ENCODE measurements at places on chromosomes 3 and 15.

- no peaks in the 10 kb centered on the region for H3K27me3 ChIP-seq
- peak overlapping the region; percentile 96 for H3K4me3 ChIP-seq
- peak overlapping the region; percentile 93 for H3K27ac ChIP-seq
- peaks cover 90% of the 10 kb centered on the region for H3K4me1 ChIP-seq
- peaks cover 47% of the 10 kb centered on the region for H3K36me3 ChIP-seq
These were observed 27.3 kb downstream of the STARD5 start for GRCh38 chr15:81296673-81297072.

DNA sequence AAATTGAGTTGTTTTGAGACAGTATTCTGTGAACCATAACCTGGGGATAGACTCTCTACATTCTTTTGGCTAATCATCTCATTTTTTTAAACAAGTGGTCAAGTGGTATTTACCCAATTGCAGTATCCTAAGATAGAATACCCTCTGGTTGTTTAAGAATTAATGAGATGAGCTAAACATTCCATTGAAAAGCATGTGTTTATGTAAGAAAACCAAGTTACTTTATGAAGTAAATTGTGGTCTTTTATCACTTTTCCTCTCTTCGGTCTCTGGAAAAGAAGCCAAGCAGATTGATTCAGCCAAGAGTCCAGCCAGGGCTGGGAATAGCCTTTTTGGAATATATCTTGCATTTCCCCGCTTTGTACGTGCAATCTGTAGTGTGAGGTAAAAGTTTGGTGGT lies 185.7 kb upstream of the TOPAZ1 start:
- DNase-seq = no peak
- no peak overlapping the region for H3K27ac ChIP-seq
- no peak overlapping the region for H3K4me3 ChIP-seq
- no peaks in the 10 kb centered on the region for H3K36me3 ChIP-seq
- H3K4me1 ChIP-seq = peaks cover 9% of the 10 kb centered on the region
- peaks cover 18% of the 10 kb centered on the region for H3K27me3 ChIP-seq

GRCh38 chr3:55585856-55586255 lies 98.8 kb upstream of the WNT5A start:
- no peak for DNase-seq
- H3K27me3 ChIP-seq = no peaks in the 10 kb centered on the region
- no peaks in the 10 kb centered on the region for H3K36me3 ChIP-seq
- no peak overlapping the region for H3K27ac ChIP-seq
- no peak overlapping the region for H3K4me3 ChIP-seq

DNA sequence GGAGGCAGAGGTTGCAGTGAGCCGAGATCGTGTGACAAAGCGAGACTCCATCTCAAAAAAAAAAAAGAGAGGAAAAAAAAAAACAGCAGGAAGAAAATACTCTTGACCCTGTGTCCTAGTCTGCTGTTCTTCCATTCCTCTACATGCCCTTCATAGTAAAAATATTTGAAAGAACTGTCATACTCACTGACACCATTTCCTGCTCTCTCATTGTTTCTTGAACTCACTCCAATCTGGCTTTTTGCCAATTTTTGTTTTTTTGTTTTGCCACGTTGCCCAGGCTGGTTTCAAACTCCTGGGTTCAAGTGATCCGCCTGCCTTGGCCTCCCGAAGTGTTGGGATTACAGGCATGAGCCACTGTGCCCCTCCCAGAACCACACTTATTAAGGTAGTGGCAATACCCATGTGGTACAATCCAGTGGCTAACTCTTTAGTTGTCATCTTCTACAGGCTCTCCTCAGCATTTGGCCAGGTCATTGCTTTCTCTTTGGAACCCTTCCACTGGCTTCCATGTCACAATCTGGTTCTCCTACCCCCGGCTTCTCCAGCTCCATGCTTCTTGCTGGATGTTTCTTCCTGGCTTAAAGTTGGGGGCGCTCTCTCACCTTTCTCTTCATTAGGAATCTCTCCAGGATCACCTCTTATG lies 238.2 kb upstream of the C2CD4B start:
- H3K27me3 ChIP-seq = peaks cover 5% of the 10 kb centered on the region
- no peak for DNase-seq
- no peak overlapping the region for H3K4me3 ChIP-seq
- H3K4me1 ChIP-seq = no peaks in the 10 kb centered on the region
- H3K36me3 ChIP-seq = no peaks in the 10 kb centered on the region

GRCh38 chr3:105490045-105490444 lies 123.3 kb downstream of the ALCAM start:
- H3K27ac ChIP-seq = no peak overlapping the region
- no peaks in the 10 kb centered on the region for H3K27me3 ChIP-seq
- no peak for DNase-seq
- no peak overlapping the region for H3K4me3 ChIP-seq
- peaks cover 8% of the 10 kb centered on the region for H3K36me3 ChIP-seq
- no peaks in the 10 kb centered on the region for H3K4me1 ChIP-seq

DNA sequence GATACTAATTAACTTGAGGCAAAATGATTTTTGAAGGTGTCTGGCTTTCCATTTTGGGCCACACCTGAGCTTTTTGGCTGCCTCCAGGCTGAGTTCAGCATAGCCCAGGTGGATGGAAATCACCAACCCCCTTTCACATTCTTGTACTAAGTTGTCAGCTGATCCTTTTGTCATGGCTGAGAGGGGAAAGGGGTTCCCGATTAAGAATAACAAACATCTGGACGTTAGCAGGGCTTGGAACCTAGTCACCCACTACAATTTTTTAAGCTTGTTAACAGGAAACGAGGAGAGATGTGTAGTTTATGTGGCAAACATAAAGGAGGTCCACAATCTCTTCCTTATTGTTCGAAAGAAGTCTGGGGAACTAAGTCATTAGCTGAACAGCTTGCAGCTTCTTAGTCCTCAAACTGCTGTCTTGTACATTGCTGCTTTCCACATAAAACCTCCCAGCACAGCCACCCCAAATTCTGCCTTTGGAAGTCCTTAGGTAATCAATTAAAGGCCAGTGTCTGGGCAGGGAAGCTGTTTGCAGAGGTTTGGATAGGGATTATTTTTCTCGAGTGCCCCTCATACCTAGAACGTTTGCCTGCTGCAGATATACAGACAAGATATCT lies 5.0 kb downstream of the NR2F2 start:
- no peak for DNase-seq
- H3K27ac ChIP-seq = no peak overlapping the region
- H3K4me3 ChIP-seq = no peak overlapping the region
- peaks cover 75% of the 10 kb centered on the region for H3K27me3 ChIP-seq
- peaks cover 4% of the 10 kb centered on the region for H3K36me3 ChIP-seq

- H3K27me3 ChIP-seq = no peaks in the 10 kb centered on the region
- no peak overlapping the region for H3K27ac ChIP-seq
- DNase-seq = no peak
- H3K4me1 ChIP-seq = no peaks in the 10 kb centered on the region
- H3K36me3 ChIP-seq = no peaks in the 10 kb centered on the region
- H3K4me3 ChIP-seq = no peak overlapping the region
These were observed 524.3 kb downstream of the UNC13C start for GRCh38 chr15:54502416-54503075.

DNA sequence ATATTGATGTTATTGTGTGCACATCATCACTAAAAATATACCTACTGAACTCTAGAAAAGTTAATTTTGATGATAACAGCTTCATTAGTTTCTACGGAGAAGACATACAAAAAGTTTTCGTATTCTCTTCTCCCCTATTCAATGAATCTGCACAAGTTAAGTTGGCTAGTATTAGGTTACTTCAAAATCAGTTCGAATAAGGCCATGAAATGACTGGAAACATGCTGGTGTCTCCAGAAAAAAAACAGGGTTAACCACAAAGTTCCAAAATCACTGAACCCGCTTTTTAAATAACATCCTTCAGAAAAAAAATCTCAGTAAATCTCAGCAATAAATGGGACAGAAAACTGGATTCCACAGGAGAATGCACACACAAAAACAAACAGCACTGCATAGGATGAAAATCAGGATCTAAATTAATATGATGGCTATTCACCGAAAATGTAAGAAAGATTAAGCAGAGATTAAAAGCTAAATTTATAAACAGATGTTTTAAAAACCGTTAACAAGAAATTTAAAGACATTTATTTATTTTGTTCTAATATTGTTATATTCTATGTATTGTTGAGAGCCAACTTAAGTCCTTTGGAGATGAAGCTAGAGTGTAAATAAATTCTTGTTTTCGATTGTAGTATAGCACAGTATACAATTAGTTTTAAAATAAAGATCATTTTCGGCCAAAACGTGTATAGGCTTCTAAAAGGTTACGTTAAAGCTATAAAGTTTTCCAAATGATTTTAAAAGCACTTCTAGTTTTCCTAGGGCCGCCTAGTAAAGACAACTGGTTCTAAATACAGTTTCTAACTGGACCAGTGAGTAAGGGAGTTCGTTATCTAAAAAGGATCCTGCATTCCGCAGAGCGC lies 1.0 kb downstream of the IGSF11 start:
- no peak for DNase-seq
- peaks cover 63% of the 10 kb centered on the region for H3K27me3 ChIP-seq
- H3K4me3 ChIP-seq = peak overlapping the region; percentile 72
- no peak overlapping the region for H3K27ac ChIP-seq

DNA sequence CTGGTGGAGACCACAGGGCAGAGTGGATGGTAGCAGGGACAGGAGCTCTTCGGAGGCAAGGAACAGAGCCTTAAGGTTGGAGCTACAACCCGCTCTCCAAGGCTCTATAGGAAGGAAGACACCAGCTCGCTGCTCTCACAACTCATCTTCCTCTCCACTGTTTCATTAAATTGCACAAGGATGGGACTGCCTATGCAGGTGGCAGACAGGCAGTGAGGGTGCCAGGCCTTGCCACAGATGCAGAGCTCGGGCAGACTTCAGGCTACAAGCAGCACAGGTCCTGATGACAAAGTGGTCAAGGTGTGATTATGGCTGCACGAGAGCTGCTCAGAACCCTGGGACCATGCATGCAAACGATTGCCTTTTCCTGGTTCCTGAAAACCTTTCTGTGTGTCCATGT lies 144.6 kb downstream of the FOXP1 start:
- peaks cover 30% of the 10 kb centered on the region for H3K36me3 ChIP-seq
- no peak overlapping the region for H3K27ac ChIP-seq
- peaks cover 60% of the 10 kb centered on the region for H3K4me1 ChIP-seq
- H3K27me3 ChIP-seq = no peaks in the 10 kb centered on the region
- H3K4me3 ChIP-seq = no peak overlapping the region

DNA sequence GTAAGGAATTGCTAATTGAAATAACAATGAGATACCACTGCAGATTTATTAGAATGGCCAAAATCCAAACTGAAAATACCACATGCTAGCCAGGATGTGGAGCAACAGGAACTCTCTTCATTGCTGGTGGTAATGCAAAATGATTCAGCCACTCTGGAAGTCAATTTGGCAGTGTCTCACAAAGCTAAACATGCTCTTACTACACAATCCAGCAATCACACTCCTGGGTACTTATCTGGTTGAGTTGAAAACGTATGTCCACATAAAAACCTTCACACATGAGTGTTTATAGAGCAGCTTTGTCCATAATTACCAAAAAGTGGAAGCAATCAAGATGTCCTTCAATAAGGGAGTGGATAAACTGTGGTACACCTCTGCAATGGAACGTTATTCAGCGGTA lies 113.3 kb downstream of the SMAD6 start:
- no peaks in the 10 kb centered on the region for H3K4me1 ChIP-seq
- peaks cover 11% of the 10 kb centered on the region for H3K27me3 ChIP-seq
- H3K36me3 ChIP-seq = no peaks in the 10 kb centered on the region
- DNase-seq = no peak
- no peak overlapping the region for H3K4me3 ChIP-seq

DNA sequence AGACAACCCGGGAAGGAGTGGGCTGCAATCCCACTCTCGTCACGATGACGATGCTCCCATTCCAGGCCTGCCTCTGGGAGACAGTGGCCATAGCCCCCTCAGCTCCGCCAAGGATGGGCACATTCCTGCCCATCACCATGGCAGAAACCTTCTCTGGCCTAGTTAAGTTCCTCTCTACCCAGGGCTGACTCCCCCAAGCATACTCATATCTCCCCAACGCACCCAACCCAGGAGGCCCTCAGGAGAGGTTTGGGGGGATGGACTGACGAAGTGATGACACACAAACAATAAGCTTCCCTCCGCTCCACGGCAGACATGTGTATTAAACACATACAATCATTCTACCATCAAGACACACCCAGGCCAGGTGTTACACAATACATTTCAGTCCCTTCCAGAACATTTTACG lies 60.1 kb downstream of the VGLL4 start:
- H3K27ac ChIP-seq = no peak overlapping the region
- H3K27me3 ChIP-seq = no peaks in the 10 kb centered on the region
- no peak for DNase-seq
- peaks cover 52% of the 10 kb centered on the region for H3K36me3 ChIP-seq
- peaks cover 45% of the 10 kb centered on the region for H3K4me1 ChIP-seq

GRCh38 chr3:23480329-23480714 lies 277.2 kb downstream of the UBE2E2 start:
- DNase-seq = no peak
- no peak overlapping the region for H3K27ac ChIP-seq
- no peaks in the 10 kb centered on the region for H3K27me3 ChIP-seq
- H3K36me3 ChIP-seq = no peaks in the 10 kb centered on the region
